GM18507 (cell line): ENCODE measurements at places on chromosomes 7 and 10.

GRCh38 chr7:92466682-92467081 is 11.1 kb downstream of the ERVW-1 start:
- DNase-seq: no peak

DNA sequence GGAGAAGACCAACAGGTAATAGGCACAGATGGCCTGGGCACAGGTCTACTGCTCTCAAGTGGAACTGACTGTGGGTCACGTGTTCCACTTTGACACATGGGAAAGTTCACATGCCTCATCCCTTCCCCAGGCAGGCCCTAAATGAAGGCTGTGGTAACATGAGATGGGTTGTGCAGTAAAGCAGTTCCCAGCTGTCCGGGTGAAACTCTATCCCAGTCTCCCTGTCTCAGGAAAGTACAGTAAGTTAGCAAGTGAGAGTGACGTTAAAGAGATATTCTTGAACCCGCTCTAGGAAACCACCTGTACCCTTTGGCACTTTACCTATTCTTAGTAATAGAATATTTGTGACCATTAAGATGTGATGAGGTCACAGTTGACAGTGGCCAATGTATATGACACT is 343.7 kb upstream of the AOAH start:
- DNase-seq: no peak

DNA sequence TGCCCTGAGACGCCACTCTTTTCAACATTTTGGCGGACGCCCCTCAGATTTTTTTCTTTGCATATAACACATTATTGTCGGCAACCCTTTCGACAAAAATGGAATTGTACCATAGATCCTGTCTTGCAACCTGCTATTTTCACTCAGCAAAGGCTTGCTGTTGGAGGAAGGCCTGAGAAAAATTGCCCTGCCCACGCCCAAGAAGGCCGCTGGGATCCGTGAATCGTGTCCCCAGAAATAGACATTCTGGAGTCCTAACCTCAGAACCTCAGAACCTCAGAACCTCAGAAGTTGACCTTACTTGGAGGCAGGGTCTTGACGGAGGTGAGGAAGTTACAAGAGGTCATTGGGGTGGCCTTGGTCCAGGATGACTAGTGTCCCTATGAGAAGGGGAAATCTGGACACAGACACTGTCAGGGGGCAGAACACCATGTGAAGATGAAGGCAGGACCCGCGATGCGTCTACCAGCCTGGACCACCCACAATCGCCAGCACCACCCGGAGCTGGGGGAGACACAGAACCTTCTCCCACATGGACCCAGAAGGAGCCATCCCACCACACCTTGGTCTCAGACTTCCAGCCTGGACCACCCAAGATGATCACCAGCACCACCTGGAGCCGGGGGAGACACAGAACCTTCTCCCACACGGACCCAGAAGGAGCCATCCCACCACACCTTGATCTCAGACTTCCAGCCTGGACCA is 19.1 kb upstream of the DNAAF5 start:
- DNase-seq: no peak

GRCh38 chr7:159272739-159273138 is 128.1 kb upstream of the VIPR2 start:
- no peak for DNase-seq

- DNase-seq: no peak
Observed at GRCh38 chr10:22676435-22676834, 37.9 kb downstream of the PIP4K2A start.

GRCh38 chr10:69445041-69445440 is 6.2 kb upstream of the TSPAN15 start:
- DNase-seq: no peak

- DNase-seq: no peak
Observed at GRCh38 chr10:92993699-92994272, 66.8 kb upstream of the CYP26C1 start.
